Esophagus squamous epithelium (tissue), 5 donors: ENCODE measurements at places on chromosomes 11 and 22.

DNA sequence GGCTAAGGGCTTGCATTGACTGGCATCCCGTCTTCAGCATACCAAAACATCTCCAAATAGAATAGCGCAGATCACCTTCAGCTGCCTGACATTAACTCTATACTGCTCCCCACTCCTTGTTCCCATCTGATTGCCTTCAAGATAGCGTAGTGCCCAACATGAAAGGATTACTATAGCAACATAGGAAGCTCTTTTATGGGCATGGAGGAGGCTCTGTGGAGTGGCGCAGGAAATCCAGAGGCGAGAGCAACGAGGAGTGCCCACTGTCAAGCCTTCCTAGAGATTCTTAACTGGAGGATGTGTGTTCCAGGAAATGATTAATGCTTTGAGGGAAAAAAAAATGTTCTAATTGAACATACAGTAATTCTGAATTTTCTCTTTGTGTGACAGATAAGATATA, 213.3 kb downstream of the CADM1 start:
- no peak for DNase-seq

- DNase-seq = no peak
These were observed 30.1 kb downstream of the ST14 start for GRCh38 chr11:130189492-130190210.

DNA sequence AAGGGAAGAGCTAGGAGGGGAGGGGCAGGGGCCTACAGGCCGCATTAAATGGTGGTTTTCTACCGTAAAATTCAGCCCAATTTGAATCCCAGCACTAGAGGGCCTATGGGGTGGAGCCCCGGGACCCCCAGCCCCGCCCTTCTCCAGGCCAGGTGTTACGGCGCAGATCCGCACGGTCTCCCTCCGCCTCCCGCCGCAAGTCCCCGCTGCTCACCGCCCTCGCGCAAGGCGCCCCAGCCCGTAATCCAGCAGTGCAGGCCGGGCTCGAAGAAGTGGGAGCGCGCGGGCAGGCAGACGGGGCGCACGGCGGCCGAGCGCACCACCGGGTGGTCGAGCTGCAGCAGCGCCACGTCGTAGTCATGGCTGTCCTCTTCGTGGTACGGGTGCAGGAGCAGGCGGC, 17.3 kb downstream of the KCTD17 start:
- no peak for DNase-seq

GRCh38 chr11:113505541-113506375, 30.6 kb upstream of the DRD2 start:
- DNase-seq = no peak

GRCh38 chr11:2892215-2892966, 6.8 kb upstream of the CDKN1C start:
- DNase-seq = no peak

- DNase-seq = no peak
These were observed 518.4 kb downstream of the SOX6 start for GRCh38 chr11:15837901-15838489.

DNA sequence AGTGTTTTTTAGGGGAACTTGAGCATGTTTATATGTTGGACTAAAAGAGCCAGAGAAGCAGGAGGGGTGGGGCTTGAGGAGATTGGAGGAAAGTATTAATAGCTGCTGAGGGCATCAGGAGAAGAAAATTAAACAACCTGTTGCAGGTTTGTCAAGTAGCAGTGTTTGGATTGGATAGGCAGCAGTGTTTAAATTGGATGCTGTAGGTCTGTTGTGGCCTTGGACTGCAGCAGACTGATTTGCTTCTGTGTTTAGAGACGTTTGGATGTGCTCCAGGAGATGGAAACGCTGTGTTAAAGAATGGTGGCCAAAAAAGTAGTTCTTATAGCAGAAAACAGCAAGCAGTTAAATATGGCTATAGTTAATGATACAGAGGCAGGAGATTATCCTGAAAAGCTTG, 5.7 kb downstream of the EIF3L start:
- no peak for DNase-seq

- DNase-seq = no peak
These were observed at the start of gene PLEKHB1 for GRCh38 chr11:73645972-73646631. Gene PLEKHB1 (plus strand): TSS chr11:73646581. CDS start chr11:73646609, 28 bp downstream.

- no peak for DNase-seq
These were observed 53.3 kb upstream of the CD5 start for GRCh38 chr11:61049063-61049377.

DNA sequence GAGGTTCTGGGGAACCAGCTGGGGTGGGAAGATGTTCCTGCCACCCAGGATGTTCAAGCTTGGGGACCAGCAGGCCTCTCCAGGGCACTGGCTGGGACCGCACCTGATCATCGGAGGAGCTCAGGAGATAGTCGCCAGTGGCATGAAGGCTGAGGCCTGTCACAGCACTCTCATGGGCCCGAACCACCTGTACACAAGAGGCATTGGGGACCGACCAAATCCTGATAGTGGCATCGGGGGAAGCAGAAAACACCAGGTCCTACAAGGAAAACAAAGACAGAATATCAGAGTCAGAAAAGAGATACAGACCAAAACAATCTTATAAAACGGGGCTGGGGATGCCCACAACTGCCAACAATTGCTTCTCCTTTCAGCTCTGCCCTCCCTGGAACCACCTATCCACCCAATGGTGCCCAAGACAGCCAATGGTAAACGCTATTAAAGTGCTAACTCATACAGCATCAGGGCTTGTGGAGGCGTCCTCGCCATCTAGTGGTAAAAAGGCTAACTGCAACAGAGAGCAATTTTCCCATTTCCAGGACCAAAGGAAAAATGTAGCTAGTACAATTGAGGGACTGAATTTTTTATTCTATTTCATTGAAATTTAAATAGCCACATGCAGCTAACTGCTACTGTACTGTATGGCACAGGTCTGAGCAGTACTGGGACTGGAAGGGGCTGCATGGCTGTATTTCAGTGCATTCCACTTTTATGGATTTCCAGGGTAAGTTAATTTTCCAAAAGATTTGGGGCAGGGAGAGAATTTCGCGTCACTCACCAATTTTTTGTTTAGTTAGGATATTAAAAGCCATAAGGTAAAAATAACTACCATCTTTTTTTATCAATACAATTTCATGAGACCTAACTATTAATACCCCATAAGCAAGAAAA, 7.1 kb downstream of the PRPF19 start:
- no peak for DNase-seq

DNA sequence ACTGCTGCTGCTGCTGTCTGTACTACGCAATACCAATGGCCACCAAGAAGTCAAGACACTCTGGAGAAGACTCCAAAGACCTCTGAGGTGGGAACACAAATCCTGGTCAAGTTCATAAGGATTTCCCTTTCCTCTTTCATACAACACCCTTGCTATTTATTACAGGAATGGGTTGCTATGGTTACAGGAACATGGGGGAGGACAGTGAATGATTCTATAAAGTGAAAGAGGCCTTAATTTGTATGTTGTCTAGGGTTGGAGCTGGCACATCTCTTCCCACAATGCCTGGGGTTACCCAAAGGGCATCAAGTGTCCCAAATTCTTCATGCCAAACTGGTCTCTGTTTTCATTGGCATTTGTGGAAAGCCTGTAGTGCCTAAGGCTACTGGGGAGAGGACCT, 11.4 kb upstream of the SEC14L3 start:
- no peak for DNase-seq

DNA sequence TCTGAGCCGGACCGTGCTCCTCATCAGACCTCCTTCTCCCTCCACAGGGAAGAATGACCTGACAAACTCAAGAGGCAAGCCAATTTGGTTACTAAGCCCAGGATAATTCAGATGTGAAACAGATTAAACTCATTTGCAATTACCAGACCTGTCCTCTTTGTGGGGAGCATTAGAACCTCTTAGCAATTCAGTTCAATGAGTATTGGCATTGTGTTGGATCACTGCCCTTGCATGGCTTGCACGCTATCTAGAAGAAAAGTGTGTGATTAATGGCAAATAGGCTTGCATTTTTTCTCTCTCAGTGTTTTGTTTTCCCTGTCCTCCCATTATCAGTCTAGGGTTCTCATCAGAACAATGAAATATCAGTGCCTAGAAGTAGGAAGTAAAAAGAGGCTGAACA, 365.6 kb downstream of the OPCML start:
- no peak for DNase-seq

- DNase-seq = no peak
These were observed 5.7 kb downstream of the TNNI2 start for GRCh38 chr11:1844221-1845094.

- DNase-seq = no peak
These were observed 274.0 kb downstream of the BRD1 start for GRCh38 chr22:49553518-49554295.

DNA sequence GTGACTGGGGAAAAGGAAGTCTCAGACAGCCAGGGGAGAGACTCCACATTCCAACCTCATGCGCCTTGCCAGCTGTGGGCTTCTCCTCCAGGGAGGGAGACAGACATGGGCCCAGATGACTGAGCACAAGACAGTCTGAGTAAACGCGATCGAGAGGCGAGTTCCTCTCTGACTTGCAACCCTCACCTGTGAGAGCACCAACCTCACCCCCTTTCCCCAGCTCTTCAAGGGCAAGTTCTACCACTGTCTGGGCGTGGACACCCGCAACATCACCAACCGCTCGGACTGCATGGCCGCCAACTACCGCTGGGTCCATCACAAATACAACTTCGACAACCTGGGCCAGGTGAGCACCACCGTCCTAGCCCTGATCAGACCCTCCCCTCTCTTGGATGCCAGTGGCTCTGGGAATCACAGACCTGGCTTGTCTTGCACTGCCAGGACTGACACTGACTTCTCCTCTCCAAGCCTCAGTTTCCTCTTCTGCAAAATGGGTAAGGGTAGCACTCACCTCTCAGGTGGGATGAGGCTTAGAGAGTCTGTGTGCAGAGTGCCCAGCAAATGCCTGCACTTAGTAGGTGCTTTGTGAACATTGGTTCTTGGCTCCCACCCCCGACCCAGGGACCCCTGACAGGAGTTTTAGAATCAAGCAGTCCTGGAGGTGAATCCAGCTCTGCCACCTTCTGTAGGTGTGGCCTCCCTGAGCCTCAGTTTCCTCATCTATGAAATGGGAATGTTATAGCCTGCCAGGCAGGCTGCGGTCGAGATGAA, 95.3 kb downstream of the CACNA1I start:
- DNase-seq = no peak

- no peak for DNase-seq
These were observed 656 bp downstream of the SRRD start for GRCh38 chr22:26484360-26484706.

GRCh38 chr11:69721745-69722144, 17.9 kb upstream of the FGF19 start:
- DNase-seq = no peak

DNA sequence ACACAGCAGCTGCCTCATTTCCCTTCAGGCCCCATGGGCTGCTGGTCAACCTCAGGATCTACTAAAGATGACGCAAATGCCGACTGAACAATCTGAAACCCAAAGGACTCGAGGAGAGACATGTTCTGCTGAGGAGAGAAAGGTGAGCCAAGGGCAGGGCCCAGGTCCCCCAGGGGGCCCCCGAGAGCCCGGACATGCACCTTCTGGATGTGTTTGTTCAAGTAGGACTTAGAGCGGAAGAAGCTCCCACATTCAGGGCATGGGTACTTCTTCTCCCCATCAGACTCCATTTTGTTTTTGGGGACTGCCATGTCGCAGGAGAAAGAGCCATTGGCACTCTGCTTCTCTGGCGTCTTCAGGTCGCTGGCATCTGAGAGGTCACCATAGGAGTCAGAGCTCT, 19.3 kb downstream of the PATZ1 start:
- DNase-seq = no peak

DNA sequence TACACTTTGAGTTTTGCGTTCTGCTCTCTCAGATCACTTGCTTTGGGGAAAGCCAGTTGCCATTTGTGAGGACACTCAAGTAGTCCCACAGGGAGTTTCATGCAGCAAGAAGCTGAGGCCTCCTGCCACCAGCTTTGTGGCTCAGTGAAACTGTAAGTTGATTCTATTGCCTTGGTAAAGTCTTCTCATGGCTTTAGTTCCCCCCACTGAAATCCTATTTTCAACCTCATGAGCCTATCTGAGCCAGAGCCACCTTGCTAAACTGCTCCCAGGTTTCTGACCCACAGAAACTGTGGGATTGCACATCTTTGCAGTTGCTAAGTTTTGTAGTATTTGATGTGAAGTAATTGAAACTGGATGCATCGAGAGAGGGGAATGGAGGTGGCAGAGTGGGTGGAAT, 85.4 kb upstream of the TOP3B start:
- no peak for DNase-seq

DNA sequence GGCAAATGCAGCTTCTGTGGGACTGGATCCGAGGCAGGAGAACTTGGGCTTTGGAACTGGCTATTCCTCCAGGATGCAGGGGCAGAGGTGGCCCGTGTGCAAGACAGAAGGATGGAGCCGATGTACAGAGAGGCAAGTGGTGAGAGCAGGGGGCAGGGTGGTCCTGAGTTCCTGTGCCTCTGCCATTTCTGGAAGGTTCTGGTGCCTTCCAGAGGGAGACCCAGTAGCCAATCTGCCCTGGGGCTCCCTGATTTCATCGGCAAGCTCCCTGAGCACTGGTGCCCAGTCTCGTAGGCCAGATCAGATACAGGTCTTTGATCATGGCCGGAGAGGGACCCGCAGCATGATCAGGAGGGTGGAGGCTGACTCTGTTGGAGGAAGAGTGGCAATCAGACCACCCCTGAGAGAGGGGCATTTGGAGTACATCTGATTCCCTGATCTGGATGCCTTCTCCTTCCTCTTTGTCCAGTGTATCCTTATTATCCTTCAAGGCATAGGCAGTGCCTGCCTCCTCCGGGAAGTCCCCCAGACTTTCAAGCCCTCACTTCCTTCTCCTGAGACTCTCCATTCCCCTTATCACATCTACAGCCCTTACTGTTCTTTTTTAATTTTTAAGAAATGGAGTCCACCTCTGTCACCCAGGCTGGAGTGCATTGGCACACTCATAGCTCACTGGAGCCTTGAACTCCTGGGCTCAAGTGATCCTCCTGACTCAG, 9.7 kb downstream of the MRGPRD start:
- DNase-seq = no peak

DNA sequence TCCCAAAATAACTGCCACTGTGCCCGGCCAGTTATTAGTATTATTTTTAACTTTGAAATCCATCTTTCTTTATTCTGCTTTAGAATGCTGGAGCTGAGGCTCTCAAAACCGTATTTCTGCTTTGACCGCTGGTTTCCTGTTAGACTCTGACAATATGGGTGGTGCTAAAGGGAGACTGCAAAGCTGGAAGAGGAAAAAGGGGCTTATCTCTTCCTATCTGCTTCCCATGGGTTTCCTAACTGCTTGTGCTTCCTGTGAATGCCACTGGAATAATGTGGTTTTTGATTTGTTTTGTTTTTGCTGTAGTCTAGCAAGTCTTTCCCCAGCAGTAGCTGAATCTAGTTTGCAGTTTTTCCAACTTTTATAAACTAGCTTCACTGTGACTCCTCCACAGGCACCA, 43.6 kb downstream of the XRRA1 start:
- no peak for DNase-seq

- no peak for DNase-seq
These were observed 22.0 kb upstream of the TLCD5 start for GRCh38 chr11:120303004-120303637.
